ENCODE measurements at places on chromosomes 5 and 9.
A peak's percentile ranks its signal among the peaks of the same experiment; 100 is the strongest.

GRCh38 chr9:2271426-2271825 lies 256.3 kb downstream of the SMARCA2 start:
- DNase-seq: peak; percentile 60

- no peak for DNase-seq
These were observed 41.4 kb downstream of the BICD2 start for GRCh38 chr9:92723299-92723625.

DNA sequence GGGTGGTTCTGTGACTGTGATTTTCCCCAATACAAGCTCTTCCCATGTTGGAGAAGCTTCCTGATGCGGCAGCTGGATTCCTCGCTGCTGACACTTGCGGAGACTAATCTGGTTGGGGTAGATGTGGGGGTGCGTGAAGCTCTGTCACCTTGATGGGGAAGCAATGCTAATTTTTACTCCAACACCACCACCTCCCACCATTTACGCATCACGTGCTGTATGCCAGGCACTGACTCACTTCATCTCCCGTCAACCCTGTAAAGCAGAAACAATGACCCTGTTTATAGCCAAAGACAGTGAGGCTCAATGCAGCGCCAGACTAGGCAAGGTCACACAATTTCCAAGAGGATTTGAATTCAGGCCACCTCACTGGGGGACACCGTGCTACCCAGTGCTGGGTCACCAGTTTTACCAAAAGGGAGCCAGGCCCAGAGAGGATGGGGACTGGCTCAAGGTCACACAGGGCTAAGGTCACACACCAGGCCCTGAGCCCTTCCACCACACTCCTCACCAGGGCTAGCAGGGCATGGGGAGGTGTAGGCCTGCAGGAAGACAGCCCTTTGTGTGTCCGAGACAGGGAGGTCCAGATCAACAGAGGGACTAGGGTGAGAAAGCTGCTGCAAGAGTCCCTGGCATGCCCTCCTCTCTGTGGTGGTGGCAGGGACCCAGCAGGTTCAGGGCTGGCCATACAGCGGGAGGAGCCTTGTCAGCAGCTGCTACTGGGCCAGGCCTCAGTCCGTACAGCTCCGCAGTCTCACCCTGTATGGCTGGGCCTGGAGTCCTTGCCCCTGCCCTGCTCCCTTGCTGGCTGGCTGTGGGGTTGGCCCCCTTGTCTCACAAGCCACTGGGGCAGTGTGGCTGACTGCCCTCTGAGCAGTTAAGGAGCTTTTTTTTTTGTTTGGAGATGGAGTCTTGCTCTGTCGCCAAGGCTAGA lies 3.3 kb downstream of the STKLD1 start:
- no peak for DNase-seq

DNA sequence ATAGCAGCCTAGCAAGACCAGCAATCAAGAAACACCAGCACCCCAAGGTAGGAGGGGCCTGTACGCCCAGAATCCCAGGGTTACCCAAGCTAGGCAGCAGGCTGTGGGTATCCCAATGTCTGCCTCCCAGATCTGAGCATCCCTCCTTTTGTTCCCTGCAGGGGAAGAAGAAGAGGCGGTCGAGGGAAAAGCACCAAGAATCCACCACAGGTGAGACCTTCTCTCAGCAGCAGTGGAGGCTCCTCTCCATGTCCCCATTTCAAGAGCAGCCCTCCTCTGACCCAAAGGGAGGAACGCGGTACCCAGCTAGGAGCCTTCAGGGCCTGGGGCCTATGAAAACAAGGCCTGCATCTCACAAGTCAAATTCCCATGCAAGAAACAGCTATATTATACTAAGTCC lies 28.9 kb downstream of the TCF7 start:
- no peak for DNase-seq

GRCh38 chr5:177509381-177509951 lies at the start of gene DOK3:
DOK3 (minus strand) TSS chr5:177509826; CDS start chr5:177509540, 286 bp downstream.
- no peak for DNase-seq

DNA sequence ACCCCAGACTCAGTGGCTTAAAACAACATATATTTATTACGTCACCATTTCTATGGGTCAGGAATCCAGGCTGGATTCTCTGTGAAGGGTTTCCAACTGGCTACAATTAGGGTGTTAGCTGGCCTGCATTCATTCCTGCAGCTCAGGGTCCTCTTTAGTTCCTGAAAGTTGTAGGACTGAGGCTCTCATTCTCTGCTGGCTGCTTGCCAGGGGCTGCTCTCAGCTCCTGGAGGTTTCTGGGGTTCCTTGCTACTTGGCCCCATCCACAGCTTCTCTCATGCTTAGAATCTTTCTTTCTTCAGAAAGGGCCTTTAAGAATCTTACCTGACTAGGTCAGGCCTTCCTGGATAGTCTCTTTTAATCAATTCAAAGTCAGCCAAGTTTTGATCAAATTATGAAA lies 424.6 kb downstream of the GADD45G start:
- DNase-seq: no peak

GRCh38 chr9:87578625-87579024 lies 81.0 kb downstream of the DAPK1 start:
- no peak for DNase-seq

- DNase-seq: no peak
These were observed 4.3 kb upstream of the CLPTM1L start for GRCh38 chr5:1349246-1349645.

- no peak for DNase-seq
These were observed 124.0 kb downstream of the GNAQ start for GRCh38 chr9:77907585-77907984.

GRCh38 chr5:27242258-27242626 lies 203.9 kb upstream of the CDH9 start:
- no peak for DNase-seq

DNA sequence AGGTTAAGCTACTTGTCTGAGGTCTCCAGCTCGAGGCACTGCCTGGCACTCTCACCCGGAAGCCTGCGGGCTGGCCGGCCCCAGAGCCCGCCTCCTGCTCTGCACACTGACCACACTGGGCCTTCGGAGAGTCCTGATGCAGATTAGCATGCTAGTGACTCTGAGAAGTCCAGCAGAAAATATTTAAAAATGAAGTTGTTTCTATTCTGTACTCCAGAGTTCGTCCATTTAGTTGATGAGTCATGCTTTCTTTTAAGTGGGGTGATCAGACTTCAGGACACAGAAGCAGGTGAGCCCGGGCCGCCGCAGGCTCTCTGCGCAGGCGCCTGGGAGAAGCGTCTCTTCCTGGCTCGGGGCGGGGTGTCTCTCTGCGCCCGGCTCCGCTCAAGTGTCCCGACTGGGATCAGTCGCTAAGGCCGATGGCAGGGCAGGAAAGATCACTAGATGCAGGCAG lies 32.5 kb downstream of the FAM240B start:
- no peak for DNase-seq

GRCh38 chr9:123438821-123439220 lies 82.8 kb downstream of the CRB2 start:
- DNase-seq: no peak

DNA sequence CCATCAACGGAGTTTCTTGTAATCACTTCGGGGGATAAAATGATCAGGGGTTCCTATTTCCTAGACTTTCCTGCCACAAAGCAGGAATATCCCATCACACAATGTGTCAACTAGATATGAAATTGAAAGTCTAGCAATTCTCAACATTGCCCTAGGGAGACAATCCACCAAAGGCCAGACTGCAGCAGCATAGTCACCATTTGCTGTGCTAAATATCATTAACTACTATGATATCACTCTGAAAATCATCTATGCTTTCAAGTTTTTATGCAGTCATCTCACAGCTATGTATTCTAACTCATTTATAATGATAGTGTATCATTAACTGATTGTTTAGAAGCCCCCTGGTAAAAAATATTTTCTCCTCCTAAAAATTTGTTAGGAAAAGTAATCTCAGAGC lies 342.6 kb upstream of the CDH6 start:
- DNase-seq: no peak

DNA sequence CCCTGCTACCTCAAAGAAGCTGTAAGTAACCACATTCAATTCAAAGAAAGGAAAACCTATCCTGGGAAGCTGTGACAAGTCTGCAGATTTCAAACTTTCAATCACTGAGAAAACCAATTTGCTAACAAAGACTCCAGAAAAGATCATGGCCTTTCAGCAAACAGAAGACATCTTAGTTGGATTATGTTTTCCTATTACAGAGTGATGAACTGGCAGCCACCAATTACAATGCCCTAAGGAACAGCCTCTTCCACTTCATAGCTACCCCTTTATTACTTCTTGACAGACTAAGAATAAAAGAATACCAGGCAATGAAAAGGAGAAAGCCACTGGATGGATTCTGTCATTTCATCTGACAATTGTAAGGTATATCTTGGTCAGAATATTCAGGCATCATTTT lies 128.2 kb upstream of the RASEF start:
- DNase-seq: no peak

GRCh38 chr5:108700930-108701329 lies 46.8 kb upstream of the FER start:
- DNase-seq: no peak

DNA sequence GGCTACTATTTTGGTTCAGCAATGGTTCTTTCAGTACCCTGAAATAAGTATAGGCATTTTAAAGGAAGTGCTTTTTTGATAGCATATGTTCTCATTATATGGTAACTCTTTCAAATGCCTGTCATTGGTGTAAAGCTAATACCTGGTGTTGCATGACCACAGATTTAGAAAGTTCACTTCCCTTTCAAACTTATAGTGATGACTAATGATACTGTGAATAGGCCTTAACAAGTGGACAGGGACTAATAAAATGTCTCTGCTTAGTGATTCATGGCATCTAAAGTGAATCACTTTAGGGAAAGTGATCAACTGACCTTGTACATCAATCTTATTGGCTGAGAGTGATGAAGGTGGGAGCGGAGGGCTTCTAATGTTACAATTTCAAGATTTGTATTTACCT lies 21.6 kb downstream of the MRPL22 start:
- no peak for DNase-seq

- DNase-seq: no peak
These were observed 8.1 kb downstream of the SPDL1 start for GRCh38 chr5:169591636-169592035.

- DNase-seq: peak; percentile 29
These were observed 36.0 kb downstream of the KCNMB1 start for GRCh38 chr5:170353011-170353761.

GRCh38 chr5:152246401-152246800 lies 158.7 kb downstream of the NMUR2 start:
- DNase-seq: peak; percentile 23

- peak; percentile 98 for DNase-seq
These were observed 130.3 kb downstream of the RGS3 start for GRCh38 chr9:113593682-113594281.

GRCh38 chr5:105460721-105461120 lies 1898.1 kb upstream of the NUDT12 start:
- no peak for DNase-seq

DNA sequence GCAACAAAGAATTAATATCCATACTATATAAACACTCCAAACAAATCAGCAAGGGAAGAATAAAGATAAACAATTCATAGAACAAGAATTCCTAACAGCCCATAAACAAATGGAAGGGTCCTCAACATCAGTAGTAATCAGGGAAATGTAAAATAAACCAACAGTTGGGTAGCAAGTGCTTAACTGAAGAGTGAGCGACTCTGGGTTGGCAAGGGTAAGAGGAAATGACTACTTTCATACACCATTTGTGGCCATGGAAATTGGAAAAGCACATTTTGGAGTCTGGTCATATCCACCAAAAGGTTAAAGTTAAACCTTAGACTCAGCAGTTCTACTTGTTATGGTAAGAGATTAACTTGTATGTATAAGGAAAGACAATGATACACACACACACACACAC lies 17.4 kb upstream of the RORB start:
- DNase-seq: no peak

Data from fibroblast of pulmonary artery (primary cell).